ENCODE measurements at places on chromosomes 1 and 21.

- no peak for DNase-seq
Observed at GRCh38 chr1:224106568-224107281, 7.2 kb upstream of the FBXO28 start.

GRCh38 chr21:36976228-36976861, 9.9 kb upstream of the HLCS start:
- DNase-seq = no peak

GRCh38 chr1:173529106-173529505, 52.0 kb downstream of the PRDX6 start:
- DNase-seq = no peak

DNA sequence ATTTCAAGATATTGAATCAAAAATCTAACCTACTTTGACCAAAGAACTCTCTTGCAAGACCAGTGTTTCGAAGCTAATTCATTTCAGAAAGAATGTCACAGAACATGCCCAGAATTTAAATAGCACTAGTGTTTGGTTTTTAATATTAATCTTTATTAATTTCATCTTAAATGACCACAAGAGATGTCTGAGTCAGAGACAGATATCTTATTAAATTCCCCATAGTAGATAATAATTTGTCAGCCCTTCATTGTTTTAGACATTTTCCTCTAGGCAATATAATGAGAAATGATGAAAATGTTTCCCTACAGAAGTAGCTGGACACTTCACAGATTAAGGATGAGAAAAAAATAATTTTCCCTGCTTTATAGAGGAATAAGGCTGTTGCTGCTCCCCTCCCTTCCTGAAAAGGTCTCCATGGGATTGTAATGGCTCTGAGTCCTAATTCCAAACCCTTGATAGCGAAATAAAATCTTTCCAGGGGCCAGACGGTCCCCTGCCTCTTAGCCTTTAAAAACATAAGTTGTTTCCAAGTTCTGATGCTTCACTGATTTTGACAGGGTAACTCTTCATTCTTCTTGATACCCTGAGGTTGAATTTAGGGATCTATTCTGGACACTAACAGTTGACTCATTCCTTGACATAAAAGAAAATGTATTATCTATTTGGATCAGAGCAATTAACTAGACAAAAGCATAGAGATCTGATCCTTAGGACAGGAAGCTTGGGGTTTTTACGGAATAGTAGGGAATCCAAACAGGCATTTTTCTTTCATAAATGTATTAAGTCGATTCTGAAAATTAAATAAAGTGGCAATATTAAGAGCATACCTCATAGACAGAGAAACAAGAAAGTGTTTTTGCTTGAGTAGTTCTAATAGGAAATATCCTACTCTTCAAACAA, 820.8 kb downstream of the BRINP3 start:
- DNase-seq = no peak

GRCh38 chr1:170520601-170521000, 11.4 kb upstream of the GORAB start:
- no peak for DNase-seq

DNA sequence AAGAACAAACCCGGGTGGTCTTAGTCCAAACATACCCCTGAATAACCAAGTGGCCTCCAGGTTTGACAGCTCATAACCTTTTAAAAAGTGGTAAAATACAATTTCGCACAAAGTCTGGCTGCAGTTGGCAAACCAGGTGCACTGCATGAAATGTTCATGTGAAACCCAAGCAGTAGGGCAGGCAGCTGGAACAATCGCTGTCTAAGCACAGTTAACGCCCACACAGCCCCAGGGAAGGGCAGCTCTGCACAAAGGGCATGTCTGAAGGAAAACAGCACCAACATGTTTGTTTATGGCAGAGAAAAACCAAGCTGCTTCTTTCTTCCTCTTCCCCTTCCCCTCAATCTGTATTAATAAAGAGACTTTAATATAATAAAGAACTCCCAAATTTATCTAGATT, 49.5 kb downstream of the KIAA1614 start:
- DNase-seq = no peak

GRCh38 chr1:107262467-107263286, 121.8 kb downstream of the NTNG1 start:
- no peak for DNase-seq

GRCh38 chr1:224851848-224852261, 77.6 kb upstream of the DNAH14 start:
- DNase-seq = no peak

GRCh38 chr1:54163573-54163972, 10.8 kb upstream of the CDCP2 start:
- no peak for DNase-seq

Data from NCI-H1436 (cell line).